Esophagus muscularis mucosa (tissue), 4 donors: ENCODE measurements at places on chromosomes 5 and 9.

GRCh38 chr9:125241863-125242739 lies 958 bp upstream of the HSPA5 start:
- H3K36me3 ChIP-seq = peaks cover 22% of the 10 kb centered on the region
- peak overlapping the region; percentile 85 for H3K4me3 ChIP-seq
- H3K4me1 ChIP-seq = peaks cover 39% of the 10 kb centered on the region
- DNase-seq = peak; percentile 92
- H3K27me3 ChIP-seq = no peaks in the 10 kb centered on the region

- H3K27ac ChIP-seq = no peak overlapping the region
- DNase-seq = no peak
- H3K4me1 ChIP-seq = no peaks in the 10 kb centered on the region
- H3K27me3 ChIP-seq = no peaks in the 10 kb centered on the region
Measured at GRCh38 chr5:38739011-38739704, 106.7 kb upstream of the OSMR start.

- H3K4me3 ChIP-seq = no peak overlapping the region
- H3K36me3 ChIP-seq = peaks cover 4% of the 10 kb centered on the region
- no peak for DNase-seq
- H3K27me3 ChIP-seq = no peaks in the 10 kb centered on the region
Measured at GRCh38 chr5:57184322-57184721, 10.5 kb downstream of the GPBP1 start.

DNA sequence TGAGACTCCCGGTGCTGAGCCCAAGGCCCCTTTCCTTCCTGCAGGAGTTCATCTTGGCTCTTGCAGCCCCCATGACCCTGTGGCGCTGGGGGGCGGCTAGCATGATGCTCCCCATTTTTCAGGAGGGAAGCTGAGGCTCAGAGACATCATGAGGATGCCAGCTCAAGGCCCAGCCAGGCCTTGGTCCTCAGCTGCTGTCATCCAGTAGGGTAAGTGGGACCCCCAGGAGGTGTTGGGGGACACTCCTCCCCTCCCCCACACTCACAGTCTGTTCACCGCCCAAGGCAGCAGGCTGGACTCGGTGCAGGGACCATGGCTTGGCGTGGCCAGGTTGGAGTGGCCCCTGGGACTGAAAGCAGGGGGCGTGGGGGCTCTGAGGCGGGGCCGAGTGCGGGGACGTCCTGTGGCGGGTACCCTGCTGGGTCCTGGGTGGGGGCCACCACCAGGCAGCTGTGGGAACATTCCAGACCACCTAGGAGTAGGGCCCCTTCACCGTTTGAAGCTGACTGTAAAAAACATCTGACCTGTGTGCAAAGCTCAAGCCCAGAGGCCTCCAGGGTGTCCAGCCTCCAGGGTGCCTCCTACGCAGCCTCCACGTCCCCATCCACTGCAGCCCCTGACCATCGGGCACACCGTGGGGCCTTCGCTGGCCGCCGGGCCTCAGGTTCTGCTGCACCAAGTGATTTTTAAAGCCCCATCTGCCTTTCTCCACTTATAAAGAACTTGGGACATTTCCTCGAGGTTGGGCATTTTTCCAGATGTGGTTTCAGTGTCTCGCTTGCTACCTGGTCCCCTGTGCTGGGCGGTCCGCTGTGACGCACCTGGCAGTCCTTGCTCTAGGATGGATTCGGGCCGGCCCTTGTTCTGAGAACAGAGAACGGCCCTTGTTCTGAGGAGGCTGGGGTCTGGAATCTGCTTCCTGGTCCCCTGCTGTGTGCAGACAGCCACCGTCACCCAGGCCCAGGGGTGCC lies 3.4 kb upstream of the NOTCH1 start:
- H3K36me3 ChIP-seq = no peaks in the 10 kb centered on the region
- no peak for DNase-seq
- peaks cover 50% of the 10 kb centered on the region for H3K4me1 ChIP-seq
- H3K4me3 ChIP-seq = peak overlapping the region; percentile 98
- peak overlapping the region; percentile 98 for H3K27ac ChIP-seq

DNA sequence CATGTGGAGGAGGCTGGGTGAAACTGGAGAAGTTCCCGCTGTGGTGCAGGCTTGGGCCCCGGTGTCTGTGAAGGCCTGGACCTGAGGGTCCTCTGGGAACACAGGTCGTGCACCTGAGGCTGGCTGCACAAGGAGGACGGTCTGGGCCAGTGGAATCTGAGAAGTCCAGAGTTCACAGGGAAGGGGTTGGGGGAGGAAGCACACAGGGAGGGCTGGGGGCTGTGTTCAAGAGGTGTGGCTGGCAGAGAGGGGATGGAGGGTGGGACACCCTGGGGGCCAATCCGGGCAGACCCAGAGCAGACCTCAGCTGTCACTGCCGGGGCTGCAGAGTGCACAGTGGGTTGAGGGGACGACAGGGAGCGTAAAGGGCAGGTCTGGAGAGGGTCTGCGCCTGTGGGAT lies 2.6 kb downstream of the SLC9A3 start:
- no peaks in the 10 kb centered on the region for H3K36me3 ChIP-seq
- no peak for DNase-seq
- no peak overlapping the region for H3K4me3 ChIP-seq
- no peak overlapping the region for H3K27ac ChIP-seq

- no peak for DNase-seq
- H3K27me3 ChIP-seq = peaks cover 25% of the 10 kb centered on the region
- no peak overlapping the region for H3K4me3 ChIP-seq
- H3K27ac ChIP-seq = no peak overlapping the region
- H3K36me3 ChIP-seq = no peaks in the 10 kb centered on the region
- H3K4me1 ChIP-seq = peaks cover 8% of the 10 kb centered on the region
Measured at GRCh38 chr9:124482431-124483031, 24.7 kb downstream of the NR5A1 start.

GRCh38 chr5:157665467-157666070 lies 5.8 kb upstream of the C5orf52 start:
- no peaks in the 10 kb centered on the region for H3K36me3 ChIP-seq
- no peak for DNase-seq
- H3K4me3 ChIP-seq = no peak overlapping the region
